ENCODE measurements at places on chromosomes 6 and 20.
A peak's percentile ranks its signal among the peaks of the same experiment; 100 is the strongest.

- DNase-seq, result no peak
Observed at GRCh38 chr20:23151008-23151703, 65.0 kb upstream of the CD93 start.

DNA sequence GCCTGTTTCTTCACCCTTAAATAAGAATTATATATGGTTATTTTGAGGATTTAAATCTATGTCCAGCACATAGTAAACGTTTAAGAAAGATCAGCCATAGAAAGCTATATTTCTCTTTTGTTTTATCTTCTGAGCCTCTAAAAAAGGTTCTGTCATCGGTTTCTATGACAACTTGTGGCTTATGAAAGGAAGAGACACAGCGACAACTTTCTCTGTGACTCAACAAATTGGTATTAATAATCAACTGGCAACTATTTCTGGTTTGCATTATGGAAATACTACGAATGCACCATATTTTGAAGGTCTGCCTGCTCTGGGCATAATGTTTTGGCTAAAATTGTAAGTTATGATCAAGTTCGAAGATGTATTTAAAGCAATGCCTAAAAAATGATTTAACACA is 751.0 kb downstream of the CD109 start:
- DNase-seq, result no peak

- no peak for DNase-seq
Observed at GRCh38 chr20:21103582-21104465, 2.3 kb downstream of the LINC00237 start.

DNA sequence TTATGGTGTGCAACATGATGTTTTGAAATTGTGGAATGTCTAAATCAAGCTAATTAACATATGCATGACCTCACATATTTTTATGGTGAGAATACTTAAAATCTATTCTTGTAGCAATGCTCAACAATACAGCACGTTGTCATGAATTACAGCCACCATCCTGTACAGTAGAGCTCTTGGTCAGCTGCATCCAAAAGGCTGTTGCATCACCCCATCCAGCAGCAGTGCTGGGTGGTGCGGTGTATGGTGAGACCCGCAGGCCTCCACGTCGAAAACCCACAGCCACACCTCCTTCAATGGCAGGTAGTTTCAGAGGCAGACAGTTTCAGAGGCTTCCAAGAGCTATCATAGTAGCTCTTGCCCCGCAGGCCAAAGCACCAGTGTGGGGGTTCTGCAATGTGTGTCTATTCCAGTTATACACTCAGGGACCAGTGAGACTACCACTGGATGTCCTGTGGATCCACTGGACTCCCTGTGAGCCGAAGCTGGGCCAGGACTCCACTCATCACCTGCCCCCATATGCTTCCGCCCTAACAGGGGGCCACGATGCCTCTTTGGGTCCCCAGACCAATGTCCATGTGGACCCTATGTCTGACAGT is 23.4 kb downstream of the PACSIN1 start:
- no peak for DNase-seq

DNA sequence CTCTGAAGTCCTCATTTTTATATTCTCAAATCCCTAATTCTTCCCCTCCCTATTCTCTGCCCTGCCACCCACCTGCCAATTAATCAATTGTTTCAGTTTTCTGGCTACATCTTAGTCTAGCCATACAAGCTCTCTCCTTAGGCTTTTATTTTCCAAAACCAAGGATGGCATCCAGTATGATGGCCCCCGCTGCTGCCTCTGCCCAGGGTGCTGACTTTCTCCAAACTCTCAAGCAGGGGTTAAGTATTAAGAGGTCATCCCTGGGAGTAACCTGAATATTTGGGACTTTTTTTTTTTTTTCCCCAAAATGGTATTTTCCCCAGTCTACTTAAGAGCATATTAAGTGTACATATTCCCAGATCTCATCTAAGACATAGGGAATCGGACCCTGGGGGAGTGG is 183.8 kb downstream of the DHX35 start:
- DNase-seq, result no peak

DNA sequence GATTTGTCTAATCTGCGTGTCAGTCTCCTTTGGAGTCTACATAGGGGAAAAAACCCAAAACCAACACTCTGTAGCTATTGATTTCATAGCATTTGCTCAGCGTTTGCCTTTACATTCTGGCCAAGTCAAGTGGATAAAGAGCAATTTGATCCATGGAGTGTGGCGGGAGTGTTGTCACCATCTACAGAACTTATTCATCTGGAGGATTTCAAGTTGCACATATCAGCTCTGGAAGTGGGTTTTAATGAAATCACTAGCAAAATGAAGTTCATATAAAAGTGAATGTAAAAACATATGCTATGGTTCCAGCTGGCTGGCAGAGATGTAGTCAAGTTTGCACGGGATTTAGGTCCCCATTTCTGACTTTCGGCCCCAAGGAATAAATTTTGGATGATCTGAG is 219.7 kb upstream of the SUPT3H start:
- no peak for DNase-seq

- DNase-seq, result peak; percentile 70
Observed at GRCh38 chr6:50549026-50549425, 164.3 kb upstream of the TFAP2D start.

GRCh38 chr6:86010915-86011786 is 368.5 kb upstream of the SYNCRIP start:
- no peak for DNase-seq

GRCh38 chr6:50975216-50975615 is 156.5 kb downstream of the TFAP2B start:
- no peak for DNase-seq

DNA sequence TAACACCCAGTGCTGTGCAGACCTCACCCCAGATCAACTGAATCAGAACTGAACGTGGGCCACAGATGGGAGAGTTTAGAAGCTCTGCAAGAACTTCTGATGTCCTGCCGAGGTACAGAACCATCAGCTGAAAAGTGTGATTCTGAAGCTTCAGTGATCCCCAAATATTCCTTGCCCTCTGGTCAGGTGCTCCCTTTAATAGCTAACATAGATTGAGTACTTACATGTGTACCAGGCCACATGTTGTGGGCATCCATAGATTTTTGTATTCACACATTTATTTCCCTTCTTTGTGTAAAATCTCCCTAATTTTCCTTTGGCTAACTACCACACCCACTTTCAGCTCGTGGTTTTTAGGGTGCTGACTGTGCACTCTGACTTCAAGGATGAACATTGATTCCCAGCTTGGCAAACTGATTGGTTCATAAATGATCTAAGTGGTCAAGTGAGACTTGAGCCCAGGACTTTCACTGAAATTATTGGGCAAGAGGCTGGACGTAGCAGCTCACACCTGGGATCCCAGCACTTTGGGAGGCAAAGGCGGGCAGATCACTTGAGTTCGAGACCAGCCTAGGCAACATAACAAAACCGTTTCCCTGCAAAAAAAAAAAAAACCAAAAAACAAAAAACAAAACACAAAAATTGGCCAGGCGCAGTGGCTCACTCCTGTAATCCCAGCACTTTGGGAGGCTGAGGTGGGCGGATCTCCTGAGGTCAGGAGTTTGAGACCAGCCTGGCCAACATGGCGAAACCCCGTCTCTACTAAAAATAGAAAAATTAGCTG is 162.2 kb downstream of the BCAS1 start:
- DNase-seq, result no peak

- DNase-seq, result no peak
Observed at GRCh38 chr20:59456342-59457279, 147.7 kb upstream of the PHACTR3 start.

GRCh38 chr20:50129662-50130355 is 16.9 kb upstream of the UBE2V1 start:
- DNase-seq, result no peak

- DNase-seq, result no peak
Observed at GRCh38 chr6:34138914-34139510, 6.9 kb downstream of the GRM4 start.

All from SK-N-DZ (cell line).